ENCODE measurements at places on chromosomes 16 and 17. TPM values are rescaled to one million over a fixed set of nuclear protein-coding genes. Genes with fewer than 3 reads are reported as not detected.

DNA sequence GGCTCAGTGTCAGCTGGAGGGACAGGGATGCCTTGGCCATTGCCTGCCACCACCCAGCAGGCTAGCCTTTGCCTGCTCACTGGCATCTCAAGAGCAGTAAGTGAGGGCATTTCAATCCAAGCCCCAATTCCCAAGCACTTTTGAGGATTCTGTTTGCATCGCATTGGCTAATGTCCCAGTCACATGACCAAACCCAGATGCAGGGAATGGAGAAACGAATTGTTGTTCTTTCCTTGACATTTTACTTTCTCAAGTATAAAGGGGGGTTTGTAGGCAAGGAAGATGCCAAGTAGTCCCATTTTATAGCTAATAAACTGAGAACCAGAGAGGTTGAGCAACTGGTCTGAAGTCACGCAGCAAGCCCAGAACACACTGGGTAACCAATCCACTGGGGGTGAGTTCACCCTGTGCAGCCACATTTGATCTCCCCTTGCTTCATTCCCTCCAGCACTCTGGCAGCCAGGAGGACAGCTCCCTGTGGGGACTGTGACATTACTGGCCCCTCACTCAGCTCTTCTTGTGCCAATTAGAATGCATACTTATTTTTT, 193.8 kb upstream of the CACNG3 start:
- DNase-seq: no peak
- no peak overlapping the region for H3K27ac ChIP-seq
- H3K27me3 ChIP-seq: no peaks in the 10 kb centered on the region
- peaks cover 13% of the 10 kb centered on the region for H3K36me3 ChIP-seq
- H3K4me1 ChIP-seq: no peaks in the 10 kb centered on the region

DNA sequence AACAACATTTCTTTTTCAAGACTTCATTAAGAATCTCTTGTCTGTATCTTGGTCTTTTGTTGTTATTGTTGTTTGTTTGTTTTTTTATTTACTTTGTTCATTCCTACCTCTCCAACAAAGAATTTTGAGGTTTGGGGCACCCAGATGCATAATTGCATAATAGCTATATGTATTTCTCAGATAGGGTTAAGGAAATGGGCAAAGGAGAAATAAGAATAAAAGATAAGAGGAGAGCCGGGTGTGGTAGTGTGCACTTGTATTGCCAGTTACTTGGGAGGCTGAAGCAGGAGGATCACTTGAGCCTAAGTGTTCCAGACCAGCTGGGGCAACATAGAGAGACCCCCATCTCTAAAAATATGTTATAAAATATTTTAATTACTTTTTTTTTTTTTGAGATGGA, 30.5 kb downstream of the CDH1 start:
- no peak for DNase-seq
- no peak overlapping the region for H3K27ac ChIP-seq
- peaks cover 31% of the 10 kb centered on the region for H3K4me1 ChIP-seq
- H3K27me3 ChIP-seq: peaks cover 23% of the 10 kb centered on the region
- no peak overlapping the region for H3K4me3 ChIP-seq

DNA sequence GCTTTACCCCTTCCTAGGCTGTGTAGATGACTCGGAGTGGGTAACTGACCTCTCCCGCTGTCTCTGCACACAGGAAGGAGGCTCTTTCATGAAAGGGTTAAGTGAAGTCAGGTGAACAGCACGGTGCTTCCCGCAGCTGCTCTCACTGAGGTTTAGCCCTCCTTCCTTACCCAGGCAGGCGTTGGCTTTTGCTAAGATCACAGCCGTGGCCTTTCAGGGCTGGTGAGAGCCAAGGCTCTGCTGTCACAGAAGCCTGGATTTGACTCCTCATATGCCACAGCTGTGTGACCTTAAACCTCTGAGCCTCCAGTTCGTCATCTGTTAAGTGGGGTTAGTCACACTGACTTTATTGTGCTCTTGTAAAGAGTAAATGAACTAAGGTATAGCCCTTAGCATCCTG, 90.9 kb upstream of the PLCG2 start:
- peaks cover 33% of the 10 kb centered on the region for H3K36me3 ChIP-seq
- no peaks in the 10 kb centered on the region for H3K27me3 ChIP-seq
- no peak for DNase-seq

Gene PRAC1
- total RNA-seq: not detected

Gene TNFSF13
- 3.5 TPM for total RNA-seq

DNA sequence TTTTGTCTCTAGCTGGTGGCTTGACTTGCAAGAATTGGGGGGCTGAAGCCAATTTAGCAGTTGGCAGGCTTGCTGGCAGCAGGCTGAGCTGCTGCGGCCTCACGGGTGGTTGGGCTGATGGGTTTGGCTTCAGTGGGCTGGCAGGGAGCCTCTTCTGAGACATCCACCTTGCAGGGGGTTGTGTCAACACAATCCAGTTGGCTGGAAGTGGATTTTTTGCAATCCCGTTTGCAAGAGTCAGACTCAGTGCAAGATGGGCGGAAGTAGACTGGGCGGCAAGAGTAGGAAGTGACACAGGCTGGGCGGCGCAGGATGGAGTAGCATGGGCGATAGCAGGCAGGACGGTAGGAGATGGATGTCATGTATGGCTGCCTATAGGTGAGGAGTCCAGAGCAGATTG, 1.5 kb downstream of the KRTAP16-1 start:
- no peak overlapping the region for H3K27ac ChIP-seq
- H3K27me3 ChIP-seq: no peaks in the 10 kb centered on the region
- no peak for DNase-seq
- peaks cover 24% of the 10 kb centered on the region for H3K4me1 ChIP-seq
- H3K4me3 ChIP-seq: no peak overlapping the region
